ENCODE measurements at places on chromosomes 13 and 19. TPM values are rescaled to one million over a fixed set of nuclear protein-coding genes. Genes with fewer than 3 reads are reported as not detected.

The CEACAM3 gene
- polyA plus RNA-seq, result 3.1 TPM

The PSG7 gene
- not detected for polyA plus RNA-seq

The SIGLEC12 gene
- polyA plus RNA-seq, result 0.04 TPM

The ZNF444 gene
- 16.0 TPM for polyA plus RNA-seq

The UNC13A gene
- 0.04 TPM for polyA plus RNA-seq

The FAM216B gene
- not detected for polyA plus RNA-seq

The PSENEN gene
- polyA plus RNA-seq, result 128 TPM

The CLIP3 gene
- 7.3 TPM for polyA plus RNA-seq

The ZNF443 gene
- 1.5 TPM for polyA plus RNA-seq

The DCT gene
- polyA plus RNA-seq, result 0.02 TPM

The SYNGR4 gene
- not detected for polyA plus RNA-seq

The KLK7 gene
- polyA plus RNA-seq, result 36.4 TPM

The SULT2A1 gene
- not detected for polyA plus RNA-seq

The IZUMO4 gene
- 16.0 TPM for polyA plus RNA-seq

The CNMD gene
- not detected for polyA plus RNA-seq

The CEACAM7 gene
- 96.6 TPM for polyA plus RNA-seq

The CCDC70 gene
- not detected for polyA plus RNA-seq

The CATSPERD gene
- not detected for polyA plus RNA-seq

The YIPF2 gene
- polyA plus RNA-seq, result 47.7 TPM

The ZC3H4 gene
- 13.5 TPM for polyA plus RNA-seq

The YJEFN3 gene
- polyA plus RNA-seq, result 7.3 TPM

The ANKLE1 gene
- 0.45 TPM for polyA plus RNA-seq

The FXYD1 gene
- 13.2 TPM for polyA plus RNA-seq

The MAMSTR gene
- polyA plus RNA-seq, result 1.6 TPM

The GPR32 gene
- not detected for polyA plus RNA-seq

The ZNF615 gene
- 1.9 TPM for polyA plus RNA-seq

The TMEM238 gene
- polyA plus RNA-seq, result 0.49 TPM

The NUDT19 gene
- polyA plus RNA-seq, result 8.5 TPM

The MATK gene
- 2.4 TPM for polyA plus RNA-seq

The HIF3A gene
- polyA plus RNA-seq, result 12.3 TPM

The ZNF726 gene
- 2.8 TPM for polyA plus RNA-seq

The SLAIN1 gene
- 1.3 TPM for polyA plus RNA-seq

The KLF2 gene
- 2.4 TPM for polyA plus RNA-seq

All from esophagus (tissue), 2 donors.